ENCODE measurements at places on chromosomes 5 and 9.

DNA sequence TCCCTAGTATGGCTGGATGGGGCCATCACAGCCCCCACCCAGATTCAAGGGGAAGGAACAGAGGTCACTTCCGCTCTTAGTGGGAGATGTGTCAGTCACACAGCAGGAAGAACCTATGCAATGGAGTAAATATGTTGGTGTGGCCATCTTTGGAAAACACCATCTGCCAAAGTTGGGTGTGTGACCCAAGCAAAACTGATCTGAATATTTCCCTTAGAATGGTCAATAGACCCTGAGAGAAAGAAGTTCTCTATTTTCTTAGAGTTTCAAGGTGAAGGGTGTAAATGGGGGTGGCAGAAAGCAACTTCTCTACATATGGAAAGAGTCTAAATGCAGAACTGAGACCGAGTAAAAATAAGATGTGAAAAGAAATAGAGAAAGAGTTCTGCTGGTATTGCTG, 212.7 kb downstream of the ESM1 start:
- DNase-seq: no peak

DNA sequence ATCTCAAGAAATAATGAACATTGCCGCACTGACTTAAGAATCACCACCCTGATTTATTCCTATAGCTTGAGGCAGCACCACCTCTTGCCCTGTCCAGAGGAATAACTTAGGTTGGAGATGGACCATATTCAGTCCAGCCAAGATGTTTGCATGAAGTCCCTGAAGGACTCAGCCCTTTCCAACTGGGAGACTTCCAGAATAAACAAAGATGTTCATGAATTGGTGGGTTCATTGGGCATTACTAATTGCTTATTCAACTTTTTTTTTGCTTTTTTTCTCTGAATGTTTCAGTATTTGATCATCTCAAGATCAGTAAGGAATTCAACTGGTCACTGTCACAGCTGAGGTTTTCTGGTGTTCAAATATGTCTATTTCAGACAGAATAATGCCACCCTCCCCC, 470.6 kb downstream of the CCDC171 start:
- DNase-seq: no peak

DNA sequence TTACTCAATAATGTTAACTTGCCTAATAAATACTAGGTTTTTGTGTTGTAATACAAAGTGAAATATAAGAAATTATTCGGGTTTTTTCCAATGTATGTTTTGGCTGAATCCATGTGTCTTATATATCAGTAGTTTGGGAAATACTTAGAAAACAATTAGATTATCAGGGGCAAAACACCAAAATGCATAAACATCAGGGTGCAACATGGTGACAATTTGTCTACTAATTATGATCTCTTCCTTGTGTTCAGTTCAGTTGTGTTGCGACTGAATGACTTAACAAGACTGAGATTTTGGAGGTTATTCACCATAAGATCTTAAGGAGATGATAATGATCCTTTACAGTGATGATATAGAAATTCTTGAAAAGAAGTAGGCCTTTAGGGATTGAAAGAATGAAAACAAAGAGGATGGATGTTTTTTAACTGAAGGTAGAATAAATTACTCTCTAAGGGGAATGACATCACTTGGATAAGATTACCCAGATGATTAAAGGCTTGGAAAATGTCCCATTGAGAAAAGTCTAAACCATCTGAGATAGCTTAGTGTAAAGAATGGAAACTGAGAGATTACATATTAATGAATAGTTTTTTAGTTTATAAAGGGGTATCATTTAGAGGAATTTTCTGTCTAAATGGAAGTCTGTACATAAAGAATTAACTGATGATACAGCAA, 415.8 kb downstream of the SPATA31D1 start:
- DNase-seq: no peak

- no peak for DNase-seq
Observed at GRCh38 chr9:78210841-78211301, 25.0 kb upstream of the CEP78 start.

GRCh38 chr9:129316281-129317030, 138.4 kb upstream of the IER5L start:
- no peak for DNase-seq

GRCh38 chr9:124483481-124483880, 23.7 kb downstream of the NR5A1 start:
- DNase-seq: no peak

DNA sequence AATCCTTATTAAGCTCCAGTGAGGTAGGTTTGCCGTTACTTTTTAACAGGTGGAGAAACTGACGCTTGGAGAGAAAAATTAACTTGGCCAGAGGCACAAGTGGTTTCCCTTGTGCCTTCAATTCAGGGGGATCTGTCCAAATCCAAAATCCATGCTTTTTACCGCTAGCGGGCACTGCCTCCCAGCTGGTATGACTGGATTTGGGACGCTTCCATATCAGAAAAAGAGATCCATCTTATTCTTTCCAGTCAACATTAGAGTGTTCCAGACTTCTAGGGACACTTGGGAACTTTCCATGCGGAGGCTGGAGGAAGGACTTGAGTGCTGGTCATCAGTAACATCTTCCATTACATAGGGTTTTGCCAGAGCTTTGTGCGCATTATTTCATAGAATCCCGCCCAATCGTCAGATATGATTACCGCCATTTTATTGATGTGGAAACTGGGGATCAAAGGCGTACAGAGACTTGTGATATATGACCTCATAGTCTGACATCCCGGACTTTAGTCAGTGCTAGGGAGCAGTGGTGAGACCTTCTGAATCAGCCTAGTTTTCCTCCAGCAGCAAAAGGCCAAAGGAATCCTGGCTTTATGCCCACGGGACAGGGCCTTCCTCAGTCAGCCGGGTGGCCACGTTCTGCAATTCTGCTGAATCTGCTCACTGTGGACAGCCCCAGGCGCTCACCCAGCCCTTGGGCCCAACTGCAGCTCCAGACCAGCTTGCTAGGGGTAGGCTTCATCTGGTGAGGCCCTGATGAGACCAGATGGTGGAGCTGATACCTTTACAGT, 1.1 kb upstream of the GNPDA1 start:
- DNase-seq: no peak

DNA sequence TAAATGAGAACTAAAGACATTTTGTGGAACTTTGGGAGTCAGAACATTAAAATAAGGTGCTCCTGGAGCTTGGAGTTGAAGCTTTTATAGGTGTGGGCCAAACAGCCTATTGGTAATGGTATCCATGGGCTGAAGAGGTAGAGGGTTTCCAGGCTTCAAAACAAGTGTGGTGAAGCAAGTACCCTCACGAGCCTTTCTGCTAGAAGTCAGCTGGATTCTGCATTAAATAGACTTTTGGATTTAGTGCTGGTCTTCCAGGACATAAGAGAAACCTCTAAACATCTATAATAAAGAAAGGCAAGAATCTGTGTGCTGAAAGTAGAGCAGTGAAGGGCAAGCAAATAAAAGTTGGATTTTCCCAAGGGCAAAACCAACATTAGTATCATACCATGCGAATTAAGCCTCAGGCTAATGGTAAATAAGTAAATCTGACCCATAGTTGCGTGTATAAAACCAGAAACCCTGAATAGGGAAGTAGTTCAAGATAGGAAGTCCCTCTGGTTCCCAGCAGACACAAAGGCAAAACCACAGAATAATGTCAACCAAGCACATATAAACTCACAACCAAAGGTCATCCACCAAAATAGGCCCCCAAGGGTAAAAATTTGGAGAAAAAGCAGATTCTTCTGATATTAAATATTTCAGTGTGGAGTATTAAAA, 306.3 kb downstream of the TLE4 start:
- no peak for DNase-seq

- no peak for DNase-seq
Observed at GRCh38 chr5:149840226-149840825, 104.3 kb downstream of the PDE6A start.

- no peak for DNase-seq
Observed at GRCh38 chr5:142627383-142628217, 58.3 kb downstream of the FGF1 start.

GRCh38 chr9:83956086-83956435, 24.0 kb downstream of the HNRNPK start:
- no peak for DNase-seq

DNA sequence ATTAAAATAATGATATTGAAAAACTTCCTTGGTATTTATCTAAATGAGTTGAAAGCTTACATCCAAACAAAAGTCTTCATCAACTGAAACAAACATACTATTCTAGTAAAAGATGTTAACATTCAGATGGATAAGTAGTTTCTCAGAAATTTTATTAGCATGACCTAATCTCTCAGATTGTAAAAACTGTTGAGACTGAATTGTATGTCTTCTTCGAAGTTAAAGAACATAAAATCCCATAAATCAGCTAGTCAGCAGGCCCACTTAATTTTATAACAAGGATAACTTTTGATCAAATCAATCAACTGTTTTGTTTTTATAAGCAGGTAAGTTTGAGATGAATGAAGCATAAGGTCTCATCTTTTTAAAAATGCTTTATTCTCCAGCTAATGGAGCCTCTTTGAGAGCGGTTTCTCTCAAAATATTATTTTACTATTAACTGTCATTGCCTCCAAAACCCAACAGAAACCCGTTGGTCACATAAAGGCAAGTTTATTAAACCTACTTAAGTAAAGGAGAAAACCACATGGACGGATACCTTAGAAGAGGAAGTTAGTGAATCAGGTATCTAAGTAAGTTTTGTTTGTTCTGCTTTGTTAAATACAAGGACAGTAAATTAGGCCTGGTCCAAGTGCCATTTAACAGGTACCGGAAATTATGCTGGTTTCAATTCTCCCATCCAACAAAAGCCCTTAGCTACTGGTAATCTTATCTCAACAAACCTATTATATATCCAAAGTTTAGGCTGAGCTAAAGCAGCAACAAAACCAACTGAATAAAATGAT, 457.0 kb downstream of the PDE4D start:
- no peak for DNase-seq

GRCh38 chr5:97142521-97143254, at the start of gene LIX1:
Gene LIX1, minus strand, starts transcription at chr5:97142611. Its CDS starts 35 bp downstream, at chr5:97142576.
- no peak for DNase-seq

DNA sequence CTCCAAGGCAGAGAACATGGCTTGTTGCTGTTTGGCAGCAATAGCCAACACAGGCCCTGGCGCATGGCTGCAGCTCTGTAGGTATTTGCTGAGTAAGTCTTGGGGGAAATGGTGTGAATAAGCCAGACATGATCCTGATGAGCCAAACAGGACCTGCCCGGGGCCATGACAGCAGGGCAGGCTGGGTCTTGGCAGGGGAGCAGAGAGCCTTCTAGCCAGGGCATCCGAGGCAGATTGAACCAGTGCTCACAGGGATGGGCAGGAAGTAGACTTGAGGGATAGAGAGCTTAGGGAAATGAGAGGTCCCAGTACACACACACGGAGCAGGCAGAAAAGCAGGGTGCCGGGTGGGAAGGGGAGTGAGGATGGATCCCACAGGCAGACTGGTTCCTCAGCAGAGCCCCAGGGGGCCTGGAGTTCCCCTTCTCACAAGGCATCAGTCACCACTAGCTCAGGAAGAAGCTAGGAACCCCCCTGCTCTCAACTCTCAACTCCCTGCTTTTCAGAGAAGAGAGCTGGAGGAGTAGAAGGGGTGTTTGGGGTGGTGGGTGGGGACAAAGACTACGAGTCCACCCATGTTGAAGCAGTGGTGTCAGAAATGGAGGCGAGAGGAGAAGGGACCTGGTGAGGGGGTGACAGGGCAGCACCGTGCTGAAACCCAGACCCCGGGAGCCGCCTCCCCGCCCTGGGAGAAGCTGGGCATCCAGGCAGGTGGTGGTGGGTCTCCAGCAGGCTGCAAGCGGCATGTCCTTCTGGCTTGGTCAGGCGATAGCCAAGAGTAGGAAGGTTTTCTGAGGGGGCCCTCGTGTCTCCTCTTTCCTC, 111.1 kb downstream of the RGS3 start:
- no peak for DNase-seq

DNA sequence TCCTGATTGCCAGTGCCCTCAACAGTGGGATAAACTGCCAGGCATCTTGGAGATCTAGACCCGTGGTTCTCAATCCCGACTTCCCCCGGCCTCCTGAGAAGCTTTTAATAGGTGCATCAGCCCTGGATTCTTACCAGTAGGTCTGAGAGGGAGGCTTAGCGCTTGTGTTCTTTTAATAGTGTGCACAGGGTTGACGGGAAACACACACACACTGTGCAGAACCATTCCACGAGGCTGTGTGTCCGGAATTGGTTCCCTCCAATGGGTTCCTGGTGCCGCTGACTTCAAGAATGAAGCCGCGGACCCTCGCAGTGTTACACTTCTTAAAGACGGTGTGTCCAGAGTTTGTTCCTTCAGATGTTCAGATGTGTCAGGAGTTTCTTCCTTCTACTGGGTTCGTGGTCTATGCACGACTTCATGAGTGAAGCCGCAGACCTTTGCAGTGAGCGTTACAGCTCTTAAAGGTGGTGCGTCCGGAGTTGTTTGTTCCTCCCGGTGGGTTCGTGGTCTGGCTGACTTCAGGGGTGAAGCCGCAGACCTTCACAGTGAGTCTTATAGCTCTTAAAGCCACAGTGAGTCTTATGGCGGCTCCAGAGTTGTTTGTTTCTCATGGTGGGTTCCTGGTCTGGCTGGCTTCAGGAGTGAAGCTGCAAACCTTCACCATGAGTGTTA, 46.6 kb upstream of the PRSS3 start:
- DNase-seq: peak; percentile 46

- DNase-seq: no peak
Observed at GRCh38 chr5:139811274-139811607, 15.6 kb downstream of the PSD2 start.

DNA sequence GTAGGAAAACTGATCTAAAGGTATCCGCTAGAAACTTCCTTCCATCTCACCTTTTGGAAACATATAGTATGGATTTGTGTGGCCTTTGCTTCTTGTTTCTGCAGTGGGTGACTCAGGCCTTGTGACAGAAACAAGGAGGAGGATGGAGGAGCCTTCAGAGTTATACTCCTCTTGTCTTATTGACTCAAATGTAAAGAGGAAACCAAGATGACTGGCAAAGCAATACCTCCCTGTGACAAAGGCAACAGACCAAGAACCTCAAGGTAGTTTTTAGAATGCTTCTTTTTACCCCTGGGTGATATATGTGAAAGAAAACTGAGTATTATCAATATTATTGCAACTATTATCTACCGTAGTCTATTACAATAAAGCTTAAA, 123.3 kb upstream of the SLIT3 start:
- DNase-seq: no peak

DNA sequence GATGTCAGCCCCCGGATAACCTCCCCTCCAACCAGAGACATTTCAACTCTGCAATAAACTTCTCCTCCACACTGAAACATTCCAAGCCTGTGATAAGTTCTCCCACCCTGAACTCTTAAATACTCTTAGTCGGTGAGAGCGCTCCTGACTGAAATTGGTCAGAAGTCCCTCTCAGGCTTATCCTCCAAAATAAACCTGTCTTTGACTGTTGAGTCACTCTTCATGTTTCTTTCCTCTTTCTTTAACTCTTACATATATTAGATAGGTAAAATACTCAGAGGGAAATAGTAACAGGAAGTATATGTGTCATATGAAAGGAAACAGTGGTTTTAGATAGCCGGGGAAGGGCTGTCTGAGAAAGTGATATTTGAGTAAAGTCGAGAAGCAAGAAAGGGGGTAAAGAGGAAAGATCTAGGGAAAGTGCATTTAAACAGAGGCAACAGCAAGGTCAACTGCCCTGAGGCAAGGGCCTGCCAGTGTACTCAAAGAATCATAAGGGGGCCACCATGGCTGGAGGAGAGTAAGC, 11.0 kb upstream of the FAM81B start:
- DNase-seq: no peak
